Stimulated activated naive CD8-positive, alpha-beta T cell treated with anti-CD3 and anti-CD28 coated beads, Interleukin-15, amount 100 ng/mL, for 72 hours (primary cell): ENCODE measurements at places on chromosomes 2 and 18.

DNA sequence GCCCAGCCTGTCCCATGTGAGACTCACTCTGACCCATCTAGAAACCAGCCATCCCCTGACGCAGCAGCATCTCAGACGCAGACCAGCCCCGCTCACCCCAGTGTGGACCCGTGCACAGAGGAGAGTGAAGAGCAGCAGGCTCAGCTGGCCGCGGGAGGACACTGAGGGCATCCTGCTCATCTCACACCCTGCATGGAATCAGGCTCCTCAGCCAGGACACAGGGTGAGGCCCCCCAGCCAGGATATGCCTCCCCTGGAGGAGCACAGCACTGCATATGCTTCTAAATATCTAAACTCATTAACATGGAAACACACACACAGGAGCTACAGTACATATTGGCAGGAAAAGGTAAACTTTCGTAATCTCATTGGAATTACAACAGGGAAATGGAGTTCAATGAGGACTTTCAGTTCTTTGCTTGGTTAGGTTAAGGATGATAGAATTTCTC lies 34.4 kb downstream of the NEMP2 start:
- DNase-seq: no peak

- no peak for DNase-seq
These were observed 103.3 kb upstream of the NCK2 start for GRCh38 chr2:105641389-105641811.

DNA sequence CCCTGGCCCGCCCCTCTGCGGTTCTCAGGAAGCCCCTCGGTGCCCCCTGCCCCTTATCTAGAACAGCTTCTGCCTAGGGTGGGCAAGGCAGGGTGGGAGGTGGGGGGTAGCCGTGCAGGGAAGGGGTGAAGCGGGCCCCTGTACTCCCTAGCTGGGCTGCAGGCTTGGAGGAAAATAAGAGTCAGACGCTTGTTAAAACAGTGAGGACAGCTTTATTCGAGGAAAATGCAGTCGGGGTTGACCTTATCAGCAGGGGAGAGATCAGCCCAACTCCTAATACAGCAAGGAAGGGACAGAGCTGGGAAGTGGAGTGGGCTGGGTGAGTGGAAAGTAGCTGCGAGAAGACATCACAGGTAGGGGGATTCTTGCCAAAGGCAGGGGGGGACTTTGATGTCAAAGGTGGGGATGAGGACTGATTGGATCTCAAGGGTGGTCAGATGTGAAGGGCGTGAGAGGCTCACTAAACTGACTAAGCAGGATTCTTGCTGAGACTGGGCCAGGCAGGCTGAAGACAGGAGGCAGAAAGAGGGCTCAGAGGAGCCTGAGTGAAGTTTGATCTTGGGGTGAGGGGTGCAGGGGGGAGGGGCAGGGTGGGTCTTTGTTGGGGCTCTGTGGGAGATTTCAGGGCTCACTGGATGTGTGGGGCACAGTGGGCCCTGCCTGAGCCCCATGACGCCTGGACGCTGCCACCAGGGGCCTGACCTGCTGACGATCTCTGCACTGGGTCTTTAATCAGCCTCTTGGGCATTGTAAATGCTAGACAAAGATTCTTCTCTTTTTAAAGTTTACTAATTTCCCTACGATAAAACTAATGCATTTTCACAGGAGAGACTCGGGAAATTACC lies 29.9 kb downstream of the HPCAL1 start:
- no peak for DNase-seq

GRCh38 chr18:10410472-10411308 lies 43.7 kb upstream of the APCDD1 start:
- DNase-seq: no peak

DNA sequence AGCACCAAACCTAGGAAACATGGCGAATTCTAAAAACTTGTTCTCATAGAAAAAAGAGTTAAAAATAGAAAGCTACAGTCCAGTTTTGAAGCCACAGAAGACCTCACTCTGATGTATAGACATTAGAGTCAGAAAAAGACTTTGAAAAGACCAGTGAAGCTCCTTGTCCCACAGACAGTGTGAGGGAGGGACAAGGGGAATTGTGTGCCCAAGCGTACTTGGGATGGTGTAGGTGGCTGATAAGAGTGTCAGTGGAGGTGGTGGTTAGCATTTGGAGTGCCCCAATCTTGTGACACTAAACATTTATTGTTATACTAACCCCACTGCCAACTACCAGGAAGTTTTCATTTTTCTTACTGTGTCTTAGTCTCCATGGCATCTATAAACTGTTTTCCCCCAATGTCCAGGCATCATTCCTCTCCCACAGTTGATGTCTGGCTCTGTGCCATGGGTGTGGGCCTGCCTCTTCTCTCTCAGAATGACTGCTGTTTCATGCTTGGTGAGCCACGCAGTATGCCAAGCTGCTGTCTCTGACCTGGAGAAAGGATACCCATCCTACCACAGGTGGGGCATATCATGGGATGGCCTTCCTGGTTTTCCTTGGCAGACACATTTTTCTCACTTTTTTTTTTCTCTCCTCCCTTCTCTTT lies 161.4 kb downstream of the RPIA start:
- no peak for DNase-seq

DNA sequence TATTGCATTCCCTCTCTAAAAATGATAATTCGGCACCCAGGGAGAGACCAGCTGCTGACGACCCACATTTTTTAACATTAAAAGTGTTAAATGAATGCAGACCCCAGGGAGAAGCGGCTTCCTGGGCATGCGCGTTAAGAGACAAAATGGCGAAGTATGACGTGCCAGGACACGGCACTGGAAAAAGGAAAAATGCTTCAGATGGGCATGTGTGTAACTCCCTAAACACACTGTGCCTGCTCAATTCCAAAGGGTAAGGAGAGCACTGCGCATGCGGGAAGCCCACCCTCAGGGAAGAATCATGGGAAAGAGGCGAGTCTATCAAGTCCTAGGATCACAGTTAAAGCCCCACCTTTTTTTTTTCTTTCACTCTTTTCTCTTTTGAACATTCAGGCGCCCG lies 58.1 kb downstream of the CYP26B1 start:
- DNase-seq: no peak

- DNase-seq: no peak
These were observed 74.3 kb downstream of the ICOS start for GRCh38 chr2:204010628-204011560.

- no peak for DNase-seq
These were observed 159.9 kb downstream of the LAMA3 start for GRCh38 chr18:23849141-23849540.

- DNase-seq: no peak
These were observed 13.6 kb downstream of the DHRS9 start for GRCh38 chr2:169082995-169083394.

DNA sequence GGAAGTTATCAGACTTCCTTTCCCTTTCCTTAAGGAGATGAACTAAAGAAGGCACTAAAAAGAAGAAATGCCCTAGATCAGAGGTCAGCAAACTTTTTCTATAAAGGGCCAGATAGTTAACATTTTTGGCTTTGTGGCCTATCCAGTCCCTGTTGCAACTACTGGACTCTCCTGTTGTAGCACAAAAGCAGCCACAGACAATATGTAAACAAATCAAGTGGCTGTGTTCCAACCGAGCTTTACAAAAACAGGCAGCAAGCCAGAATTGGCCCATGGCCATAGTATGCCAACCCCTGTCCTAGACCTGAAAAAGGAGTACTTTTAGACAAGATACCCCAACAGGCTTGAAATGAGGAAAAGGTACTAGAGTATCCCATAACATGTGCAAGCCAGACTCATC lies 10.9 kb downstream of the NHEJ1 start:
- no peak for DNase-seq

GRCh38 chr18:25349131-25349925 lies 2.6 kb downstream of the ZNF521 start:
- no peak for DNase-seq

GRCh38 chr2:85953476-85953875 lies 64.7 kb upstream of the ST3GAL5 start:
- DNase-seq: no peak

- no peak for DNase-seq
These were observed 10.2 kb downstream of the PREPL start for GRCh38 chr2:44351088-44351487.

- DNase-seq: no peak
These were observed 68.4 kb upstream of the CTDP1 start for GRCh38 chr18:79611040-79611681.

DNA sequence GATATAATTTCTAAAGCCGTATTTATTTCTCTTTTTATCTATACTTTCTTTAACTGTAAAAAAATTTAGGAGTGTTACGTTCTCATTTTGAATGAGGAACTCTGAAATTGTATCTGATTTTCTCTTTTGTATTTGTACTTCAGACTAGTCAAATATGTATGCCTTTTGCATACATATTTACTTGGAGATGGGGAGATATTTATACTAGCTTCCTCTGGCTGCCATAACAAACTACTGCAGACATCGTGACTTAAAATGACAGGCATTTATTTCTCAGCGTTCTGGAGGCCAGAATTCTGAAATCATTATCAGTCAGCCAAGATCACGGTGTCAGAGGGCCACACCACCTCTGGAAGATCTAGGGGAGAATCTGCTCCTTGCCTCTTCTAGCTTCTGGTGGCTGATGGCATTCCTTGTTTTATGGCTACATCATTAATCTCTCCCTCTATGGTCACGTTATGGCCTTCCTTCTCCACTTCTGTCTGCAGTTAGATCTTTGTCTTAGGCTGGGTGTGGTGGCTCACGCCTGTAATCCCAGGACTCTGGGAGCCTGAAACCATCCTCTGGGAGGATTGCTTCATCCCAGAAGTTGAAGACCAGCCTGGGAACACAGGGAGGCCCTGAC lies 8.2 kb downstream of the LCLAT1 start:
- no peak for DNase-seq

DNA sequence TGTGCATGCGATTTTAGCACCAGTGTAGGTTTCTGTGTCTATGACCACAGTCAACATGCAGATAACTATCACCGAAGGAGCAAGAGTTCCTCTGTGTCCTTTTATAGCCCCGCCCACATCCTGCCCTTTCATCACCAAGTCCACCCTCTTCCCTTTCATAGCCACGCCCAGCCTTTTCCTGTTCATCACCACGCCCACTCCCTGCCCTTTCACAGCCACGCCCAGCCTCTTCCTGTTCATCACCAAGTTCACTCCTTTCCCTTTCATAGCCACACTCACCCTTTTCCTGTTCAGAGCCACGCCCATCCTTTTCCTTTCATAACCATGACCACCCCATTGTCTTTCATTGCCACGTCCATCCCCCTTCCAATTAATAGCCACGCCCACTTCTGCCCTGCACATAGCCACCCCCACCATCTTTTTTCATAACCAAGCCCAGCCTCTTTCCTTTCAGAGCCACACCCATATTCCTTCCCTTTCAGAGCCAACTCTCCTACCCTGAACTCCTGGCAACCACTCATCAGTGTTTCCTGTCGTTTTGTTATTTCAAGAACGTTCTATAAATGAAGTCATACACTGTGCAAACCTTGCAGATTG lies 273.9 kb downstream of the MYT1L start:
- DNase-seq: peak; percentile 54

GRCh38 chr2:137943678-137944347 lies 20.5 kb upstream of the HNMT start:
- DNase-seq: no peak
